ENCODE measurements at places on chromosomes 16 and 17. TPM values are rescaled to one million over a fixed set of nuclear protein-coding genes. Genes with fewer than 3 reads are reported as not detected.

Gene CLEC18A
- 11.6 TPM for total RNA-seq

Gene ERAL1
- 54.9 TPM for total RNA-seq

Gene TBX2
- total RNA-seq: 7.7 TPM

Gene CHST5
- total RNA-seq: not detected

Gene KRTAP1-5
- not detected for total RNA-seq

Gene OTOP3
- not detected for total RNA-seq

Gene HS3ST3A1
- 37.5 TPM for total RNA-seq

Gene SPEM2
- total RNA-seq: not detected

Gene C17orf58
- 10.4 TPM for total RNA-seq

Gene ACACA
- 40.7 TPM for total RNA-seq

Gene MARCHF10
- 1.3 TPM for total RNA-seq

- no peak for DNase-seq
These were observed 65.2 kb downstream of the KLHDC4 start for GRCh38 chr16:87700406-87701077.

- DNase-seq: no peak
These were observed 744.7 kb upstream of the GOT2 start for GRCh38 chr16:59478838-59479237.

DNA sequence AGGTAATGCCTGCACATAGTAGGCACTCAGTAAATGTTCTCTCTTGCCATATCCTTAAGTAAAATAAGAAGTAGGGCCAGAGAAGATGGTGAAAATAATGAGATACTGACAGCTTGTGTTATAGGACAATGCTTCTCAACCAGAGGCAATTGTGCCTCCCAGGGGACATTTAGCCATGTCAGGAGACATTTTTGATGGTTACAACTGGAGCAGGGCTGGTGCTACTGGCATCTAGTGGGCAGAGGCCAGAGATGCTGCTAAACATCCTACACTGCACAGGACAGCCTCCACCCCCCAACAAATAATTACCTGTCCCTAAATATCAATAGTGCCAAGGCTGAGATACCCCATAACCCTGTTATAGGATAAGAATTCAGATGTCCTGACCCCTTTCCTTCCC is 1.7 kb downstream of the RAD51D start:
- DNase-seq: no peak

DNA sequence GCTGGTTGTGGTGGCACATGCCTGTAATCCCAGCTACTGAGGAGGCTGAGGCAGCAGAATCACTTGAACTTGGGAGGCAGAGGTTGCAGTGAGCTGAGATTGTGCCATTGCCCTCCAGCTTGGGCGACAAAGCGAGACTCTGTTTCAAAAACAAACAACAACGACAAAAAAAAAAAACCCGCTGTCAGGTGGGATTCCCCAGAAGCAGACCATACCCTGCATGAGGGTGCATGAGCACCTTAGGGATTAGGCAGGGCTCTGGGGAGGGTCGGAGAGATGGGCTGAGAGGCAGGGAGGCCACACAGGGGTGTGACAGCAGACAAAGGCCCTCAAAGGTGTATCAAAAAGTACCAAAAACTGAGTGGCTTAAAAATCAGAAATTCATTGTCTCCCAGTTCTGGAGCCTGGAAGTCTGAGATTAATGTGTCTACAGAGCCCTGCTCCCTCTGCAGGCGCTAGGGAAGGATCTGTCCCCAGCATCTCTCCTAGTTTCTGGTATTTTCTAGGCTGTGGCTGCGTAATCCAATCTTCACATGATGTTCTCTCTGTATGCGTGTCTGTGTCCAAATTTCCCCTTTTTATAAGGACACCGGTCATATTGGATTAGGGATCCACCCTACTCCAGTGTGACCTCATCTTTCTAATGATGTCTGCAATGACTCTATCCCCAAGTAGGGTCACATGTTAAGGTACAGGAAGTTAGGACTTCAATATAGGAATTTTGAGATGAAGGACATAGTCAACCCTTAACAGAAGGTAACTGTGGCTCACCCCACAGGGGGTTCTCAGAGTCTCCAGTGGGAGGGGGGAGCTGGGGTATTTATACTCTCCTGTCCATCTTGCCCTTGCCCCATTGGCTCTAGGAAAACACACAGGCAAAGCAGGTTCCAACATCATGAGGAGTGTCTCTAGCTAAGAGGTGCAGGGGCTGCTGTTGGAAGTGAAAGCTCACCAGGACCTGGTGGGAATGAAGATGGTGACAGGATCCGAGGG is 13.6 kb upstream of the TVP23A start:
- DNase-seq: no peak

GRCh38 chr17:61053469-61053868 is 346.2 kb upstream of the TBX2 start:
- no peak for DNase-seq

DNA sequence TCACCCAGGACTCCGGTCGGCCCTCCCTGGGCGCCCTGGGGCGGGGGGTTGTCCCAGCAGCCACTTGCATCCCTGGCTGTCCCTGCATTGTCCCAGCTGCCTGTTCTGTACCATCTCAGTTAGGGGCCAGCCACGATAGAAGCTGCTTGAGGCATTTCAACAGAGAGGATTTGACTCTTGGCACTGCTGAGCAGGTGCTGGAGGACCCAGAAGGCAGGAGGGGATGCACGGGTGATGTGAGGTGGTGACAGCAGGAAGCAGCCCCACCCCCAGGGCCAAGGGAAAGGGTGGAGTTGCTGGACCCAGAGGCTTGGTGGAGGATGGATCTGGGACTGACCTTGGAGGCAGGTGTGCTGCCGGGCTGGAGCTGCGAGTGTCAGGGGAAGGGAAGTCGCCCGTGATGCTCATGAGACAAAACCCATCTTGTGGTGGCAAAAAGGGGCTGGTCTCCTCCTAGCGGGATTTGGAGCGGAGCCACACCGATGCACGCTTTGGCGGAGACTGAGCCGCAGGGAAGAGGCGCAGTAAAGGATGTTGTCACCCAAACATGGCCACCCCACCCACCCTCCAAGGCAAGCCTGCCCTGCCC is 188.0 kb upstream of the GSE1 start:
- no peak for DNase-seq

DNA sequence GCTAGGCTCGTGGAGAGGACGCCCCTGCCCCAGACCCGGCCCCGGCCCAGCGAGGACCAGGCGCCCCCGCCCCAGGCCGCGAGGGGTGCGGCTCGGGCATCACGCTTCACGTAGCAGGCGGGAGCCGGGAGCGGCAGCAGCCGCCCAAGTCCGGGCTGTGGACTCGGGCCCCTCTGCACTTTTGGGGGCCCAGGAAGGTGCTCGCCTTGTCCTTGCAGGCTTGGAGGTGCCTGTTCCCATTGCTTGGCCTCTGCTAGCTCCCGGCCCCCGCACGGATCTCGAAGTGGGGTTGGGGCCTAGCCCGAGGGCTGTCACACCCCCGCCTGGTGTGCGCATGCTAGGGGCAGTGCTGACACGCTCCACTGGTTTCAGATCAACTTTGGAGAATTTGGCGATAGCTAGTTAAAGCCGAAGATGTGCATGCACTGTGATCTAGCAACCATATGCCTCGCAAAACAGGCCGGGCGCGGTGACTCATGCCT is 55.7 kb downstream of the WSB1 start:
- DNase-seq: no peak

DNA sequence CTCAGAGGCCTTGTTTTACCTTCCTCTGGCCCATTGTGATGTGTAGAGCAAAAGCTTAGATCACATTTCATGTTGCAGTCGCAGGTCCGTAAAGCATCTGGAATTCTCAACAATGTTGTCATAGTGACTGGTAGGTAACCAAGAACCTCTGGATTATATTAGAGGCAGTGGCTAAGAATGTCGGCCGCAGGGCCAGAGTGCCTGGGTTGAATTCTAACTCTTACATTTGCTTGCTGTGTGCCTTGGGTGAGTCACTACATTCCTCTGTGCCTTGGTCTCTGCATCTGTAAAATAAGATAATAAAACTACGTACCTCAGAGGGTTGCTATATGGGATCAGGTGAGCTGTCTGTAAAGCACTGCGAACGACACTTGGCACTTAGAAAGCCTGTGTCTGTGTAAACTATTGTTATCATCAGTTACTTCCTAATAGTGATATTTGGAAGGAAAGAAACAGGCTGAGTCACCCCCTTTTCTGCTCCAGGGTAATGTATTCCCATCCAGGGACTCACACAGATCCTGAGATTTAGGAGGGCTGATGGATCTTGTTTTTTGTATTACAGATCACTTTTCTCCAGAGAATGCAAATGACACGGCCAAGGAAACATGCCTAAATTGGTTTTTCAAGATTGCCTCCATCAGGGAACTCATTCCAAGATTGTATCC is 52.2 kb downstream of the VPS35L start:
- peak; percentile 57 for DNase-seq

GRCh38 chr16:1194665-1195392 is 30.2 kb downstream of the TPSG1 start:
- no peak for DNase-seq

Data from kidney epithelial cell (primary cell).